ENCODE measurements at places on chromosomes 11 and 22. TPM values are rescaled to one million over a fixed set of nuclear protein-coding genes. Genes with fewer than 3 reads are reported as not detected.

DNA sequence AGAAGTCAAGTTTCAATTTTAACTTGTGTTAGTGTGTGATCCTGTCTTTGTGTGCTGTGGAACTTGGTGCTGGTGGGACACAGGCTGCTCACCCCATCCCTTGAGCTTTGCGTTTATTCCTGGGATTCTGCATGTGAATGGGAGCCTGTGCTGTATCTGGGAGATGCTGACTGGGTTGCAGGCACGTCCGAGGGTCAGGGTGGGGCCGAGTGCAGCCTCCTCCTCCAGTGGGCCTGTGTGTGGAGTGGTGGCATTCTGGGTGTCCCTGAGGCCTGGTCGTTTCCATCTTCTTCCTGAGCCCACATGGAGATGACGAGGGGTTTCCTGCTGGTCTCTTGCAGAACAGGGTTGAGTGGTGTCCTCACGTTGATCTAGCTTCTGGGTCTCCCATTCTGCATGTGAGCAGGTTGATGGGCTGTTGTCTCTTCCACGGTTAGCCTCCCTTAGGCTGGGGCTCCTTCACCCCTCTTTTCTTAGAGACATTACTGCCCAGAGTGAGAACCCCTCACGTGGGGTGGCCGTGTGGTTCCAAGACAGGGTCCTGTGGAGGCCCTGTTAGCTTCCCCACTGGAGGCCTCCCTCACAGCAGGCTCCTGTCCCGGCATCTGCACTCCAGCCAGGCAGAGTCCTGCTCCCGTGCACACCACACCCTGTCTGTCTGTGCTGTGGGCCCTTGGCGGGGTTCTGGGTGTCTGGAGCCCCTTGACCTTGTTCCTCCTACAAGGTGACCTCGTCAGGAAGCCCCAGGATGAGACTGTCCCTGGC, 4.9 kb downstream of the PTDSS2 start:
- no peak for DNase-seq

DNA sequence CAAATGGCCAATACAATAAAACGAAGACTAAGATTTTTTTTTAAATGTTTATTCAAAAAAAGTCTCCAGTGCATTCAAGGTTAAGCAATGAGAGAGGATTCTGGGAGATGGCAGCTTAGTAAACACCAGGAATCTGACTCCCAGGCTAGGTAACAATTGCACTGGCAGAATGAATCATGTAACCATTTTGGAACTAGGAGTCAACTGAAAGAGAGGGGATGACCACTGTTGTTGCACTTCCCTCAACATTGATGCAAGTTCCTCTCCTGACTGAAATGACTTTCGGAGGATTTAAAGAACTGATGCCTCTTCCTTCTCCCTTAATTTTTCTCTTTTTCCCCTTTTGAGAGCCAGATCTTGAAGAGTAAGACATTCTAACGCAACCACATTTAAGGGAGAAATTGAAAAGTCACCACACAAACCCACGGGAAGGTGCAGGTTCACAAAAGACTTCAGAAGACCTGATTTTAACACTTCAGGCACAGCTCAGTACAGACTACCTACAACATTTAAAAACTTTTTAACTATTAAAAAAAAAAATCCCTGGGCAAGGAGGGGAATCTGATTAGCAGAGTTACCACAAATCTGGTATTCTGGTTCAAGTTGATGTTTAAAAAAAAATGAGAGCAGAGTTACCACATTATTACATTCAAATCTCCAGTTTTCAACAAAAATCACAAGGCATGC, 56.8 kb downstream of the FCHSD2 start:
- DNase-seq, result no peak

DNA sequence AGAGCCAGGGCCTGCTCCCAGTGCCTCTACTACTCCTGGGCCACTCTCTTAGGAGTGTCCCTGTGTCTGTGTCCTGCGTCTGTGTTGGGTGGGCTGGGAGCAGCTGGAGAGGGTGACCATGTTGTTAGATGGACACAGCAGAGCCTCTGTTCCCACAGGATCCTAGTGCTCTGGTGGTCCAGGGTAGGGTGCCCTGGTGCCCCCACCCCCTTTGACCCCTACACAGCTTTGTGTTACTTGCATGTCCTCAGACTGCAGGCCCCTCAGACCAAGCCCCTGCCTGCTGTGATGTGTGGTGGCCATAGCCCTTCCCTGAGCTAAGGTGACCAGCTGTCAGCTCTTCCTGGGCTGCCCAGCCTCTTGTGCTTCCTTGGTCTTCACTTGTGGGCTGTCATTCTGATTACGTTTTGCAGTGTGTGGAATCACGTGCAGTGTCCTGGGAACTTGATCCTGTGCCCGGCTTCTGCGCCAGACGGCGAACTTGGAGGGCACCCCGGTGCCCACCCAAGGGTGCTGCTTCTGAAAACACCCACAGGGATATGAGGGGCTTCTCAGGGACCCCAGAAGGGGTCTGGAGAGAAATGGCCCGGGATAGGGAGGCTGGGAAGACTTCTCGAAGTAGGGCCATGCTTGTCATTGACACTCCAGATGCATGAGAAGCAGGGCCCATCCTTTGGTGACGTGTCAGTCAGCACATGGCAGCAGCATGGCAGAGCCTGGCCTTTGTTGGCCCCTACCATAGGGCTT, 1.5 kb downstream of the TANGO2 start:
- DNase-seq, result no peak

DNA sequence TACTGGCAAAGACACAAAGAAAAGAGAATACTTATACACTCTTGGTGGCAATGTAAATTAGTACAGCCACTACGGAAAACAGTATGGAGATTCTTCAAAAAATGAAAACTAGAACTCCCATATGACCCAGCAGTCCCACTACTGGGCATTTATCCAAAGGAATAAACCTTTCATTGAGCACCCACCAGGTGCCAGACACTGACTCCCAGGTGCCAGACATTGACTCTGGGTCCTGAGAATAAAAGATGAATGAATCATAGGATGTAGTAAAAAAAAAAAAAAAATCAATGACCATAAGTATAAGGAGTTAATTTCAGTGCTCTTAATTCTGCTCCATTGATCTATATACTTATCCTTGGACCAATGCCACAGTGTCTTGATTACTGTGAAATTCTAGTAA, 28.2 kb downstream of the HEPHL1 start:
- DNase-seq, result no peak

DNA sequence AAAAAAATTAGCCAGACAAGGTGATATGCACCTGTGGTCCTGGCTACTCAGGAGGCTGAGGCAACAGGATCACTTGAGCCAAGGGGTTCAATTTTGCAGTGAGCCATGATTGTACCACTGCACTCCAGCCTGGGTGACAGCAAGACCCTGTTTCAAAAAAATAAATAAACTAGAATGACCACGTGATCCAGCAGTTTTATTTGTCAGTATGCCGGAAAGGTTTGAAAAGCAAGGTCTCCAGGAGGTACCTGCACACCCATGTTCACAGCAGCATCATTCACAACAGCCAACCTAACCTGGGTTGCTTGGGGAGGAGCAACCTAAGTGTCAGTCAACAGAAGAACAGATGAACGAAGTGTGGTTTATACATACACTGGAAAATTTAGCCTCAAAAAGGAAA, 78.7 kb upstream of the SEPTIN5 start:
- DNase-seq, result no peak

DNA sequence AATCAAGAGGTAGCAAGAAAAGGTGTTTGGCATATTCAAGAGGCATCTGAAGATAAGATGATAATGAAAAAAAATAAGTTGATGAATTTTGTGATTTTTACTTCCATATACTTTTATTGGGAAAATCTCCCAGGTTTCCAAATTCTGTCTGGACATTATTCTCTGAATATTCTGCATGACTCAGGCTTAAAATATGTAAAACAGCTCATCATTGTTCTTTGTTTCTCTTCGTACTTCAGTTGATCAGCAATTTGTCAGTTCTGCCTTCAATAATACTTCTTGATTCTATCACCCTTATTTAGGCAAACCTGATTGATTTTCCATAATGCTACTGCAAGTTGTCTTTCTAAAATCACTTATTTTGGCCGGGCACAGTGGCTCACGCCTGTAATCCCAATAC, 30.2 kb downstream of the GTF2H1 start:
- no peak for DNase-seq

GRCh38 chr11:122869622-122870021, 12.9 kb upstream of the JHY start:
- no peak for DNase-seq

- no peak for DNase-seq
Measured at GRCh38 chr11:57269571-57270021, 32.5 kb upstream of the APLNR start.

GRCh38 chr11:105372206-105372605, 232.6 kb upstream of the CARD18 start:
- no peak for DNase-seq

DNA sequence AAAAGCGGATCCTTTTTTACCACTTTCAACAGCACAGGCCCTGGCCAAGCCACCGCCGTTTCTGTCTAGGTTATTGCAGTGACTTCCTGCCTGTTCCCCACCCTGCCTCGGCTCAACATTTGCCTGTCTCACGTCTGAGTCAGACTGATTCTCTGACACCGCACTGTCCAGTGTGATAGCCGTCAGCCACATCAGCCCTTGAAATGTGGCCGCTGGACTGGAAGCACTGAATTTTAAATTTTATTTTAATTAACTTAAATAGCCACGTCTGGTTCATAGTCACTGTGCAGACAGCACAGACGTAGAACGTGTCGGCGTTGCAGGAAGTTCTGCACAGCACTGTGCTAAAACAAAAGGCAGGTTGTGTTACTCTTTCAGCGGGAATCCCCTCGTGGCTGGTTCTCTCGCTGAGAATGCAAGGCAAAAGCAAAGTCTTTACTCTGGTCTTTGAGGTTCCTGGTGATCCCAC, 56.3 kb upstream of the ADSL start:
- DNase-seq, result peak; percentile 80

DNA sequence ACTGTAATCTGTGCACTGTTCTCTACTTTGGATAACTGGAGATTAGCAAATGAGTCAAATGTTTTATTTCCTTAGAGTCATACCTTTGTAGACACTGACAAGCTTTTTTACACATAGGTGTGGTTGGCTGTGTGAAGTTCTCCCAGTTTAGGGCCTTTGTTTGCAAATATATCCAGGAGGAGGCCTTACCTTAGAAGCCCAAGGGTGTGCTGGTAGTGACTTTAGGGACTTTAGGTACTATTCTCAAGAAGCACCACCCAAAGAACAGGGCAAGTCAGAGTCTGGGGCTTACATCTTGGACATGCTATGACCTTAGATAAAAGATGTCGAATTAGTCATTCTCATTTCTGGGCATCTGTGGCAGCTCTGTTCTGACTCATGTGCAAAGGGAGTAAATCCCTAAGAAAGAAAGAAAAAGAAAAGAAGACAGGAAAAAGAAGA, 4.8 kb upstream of the FAR1 start:
- DNase-seq, result no peak

GRCh38 chr11:8068605-8069221, 12.3 kb upstream of the TUB start:
- DNase-seq, result no peak

- DNase-seq, result no peak
Measured at GRCh38 chr11:120635136-120635810, 123.7 kb downstream of the GRIK4 start.

DNA sequence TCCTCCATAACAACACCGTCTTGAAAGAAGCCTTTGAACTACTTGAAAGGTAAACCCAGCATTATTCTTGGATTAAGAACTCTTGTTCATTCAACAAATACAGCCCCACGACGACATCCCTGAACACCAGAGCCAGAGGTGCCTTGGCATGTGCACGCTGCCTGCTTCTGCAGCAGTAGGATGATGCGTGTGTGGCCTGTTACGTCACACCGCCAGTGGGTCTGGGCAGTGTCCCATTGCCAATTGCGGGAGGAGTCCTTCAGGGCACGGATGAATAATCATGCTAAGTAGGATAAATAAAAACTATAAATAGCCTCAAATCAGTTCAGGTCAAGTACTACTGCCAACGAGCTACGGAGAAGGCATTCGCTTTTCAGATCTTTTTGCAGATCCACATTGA, 380.5 kb downstream of the SHANK2 start:
- no peak for DNase-seq

GRCh38 chr11:57500926-57501325, 14.6 kb downstream of the SLC43A1 start:
- DNase-seq, result no peak

GRCh38 chr11:65588199-65589054, 7.2 kb downstream of the KCNK7 start:
- peak; percentile 90 for DNase-seq

GRCh38 chr11:117437041-117437790, 109.6 kb downstream of the CEP164 start:
- DNase-seq, result no peak

DNA sequence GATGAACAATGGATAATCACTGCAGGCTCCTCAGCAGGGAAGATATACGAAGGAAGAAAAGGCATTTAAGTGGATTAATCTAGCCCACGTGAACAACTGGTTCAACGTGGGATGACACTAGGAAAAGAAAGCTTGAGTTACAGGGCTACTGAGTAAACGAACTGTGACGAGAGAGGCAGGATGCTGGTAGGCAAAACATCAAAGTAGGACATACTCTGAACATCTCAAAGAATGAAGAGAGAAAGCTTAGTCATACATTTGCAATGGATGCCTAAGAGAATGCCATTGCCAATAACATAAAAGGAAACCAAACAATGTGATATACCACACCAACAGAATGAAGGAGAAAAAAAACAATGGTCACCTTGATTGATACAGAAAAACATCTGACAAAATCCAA, 12.9 kb downstream of the USP28 start:
- DNase-seq, result no peak

DNA sequence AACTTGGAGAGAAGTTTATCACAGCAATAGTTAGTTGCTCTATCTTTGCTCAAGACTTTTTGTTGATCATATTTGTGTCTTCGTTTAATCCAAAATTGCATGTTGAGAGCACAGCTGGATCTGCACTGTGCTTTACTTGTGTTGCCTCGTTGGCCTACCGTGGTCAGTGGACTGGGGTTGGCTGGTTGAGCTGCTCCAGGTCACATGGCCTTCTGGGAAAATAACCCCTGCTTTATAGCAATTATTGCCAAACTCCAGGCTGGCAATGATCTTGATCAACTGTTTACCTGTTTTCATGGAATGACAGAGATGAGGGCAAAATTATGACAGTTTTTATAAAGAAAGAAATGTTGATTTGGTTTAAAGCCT, 5.7 kb upstream of the PLET1 start:
- DNase-seq, result no peak

DNA sequence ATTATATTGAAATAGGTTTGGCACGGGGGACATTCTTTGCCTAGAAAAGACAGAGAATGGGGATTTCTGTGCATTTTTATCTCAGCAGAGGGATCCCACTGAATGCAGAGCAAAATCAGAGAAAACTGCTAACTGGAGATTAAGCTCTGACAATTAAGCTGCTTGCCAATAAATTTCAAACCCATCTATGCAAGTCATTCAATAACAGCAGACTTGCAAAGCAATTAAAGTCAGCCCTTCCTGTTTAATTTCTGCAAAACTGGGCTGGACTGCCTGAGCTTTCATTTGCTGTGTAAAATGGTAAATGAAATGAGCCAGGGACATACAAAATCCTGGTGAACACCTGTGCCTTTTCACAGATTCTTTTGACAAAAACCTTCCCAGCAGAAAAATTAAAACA, 1273.9 kb upstream of the CNTN5 start:
- DNase-seq, result no peak

GRCh38 chr22:32607086-32607485, 132.5 kb downstream of the FBXO7 start:
- no peak for DNase-seq

The OSM gene
- 39.6 TPM for total RNA-seq

The TBX1 gene
- total RNA-seq, result not detected

The SCARF2 gene
- 0.70 TPM for total RNA-seq

The MAML2 gene
- total RNA-seq, result 24.2 TPM

The ALDH3B2 gene
- not detected for total RNA-seq

The CLMP gene
- total RNA-seq, result 0.31 TPM

The TMEM191C gene
- 0.78 TPM for total RNA-seq

The SEPTIN3 gene
- total RNA-seq, result 2.2 TPM

The DRICH1 gene
- 0.36 TPM for total RNA-seq

The NPAS4 gene
- not detected for total RNA-seq
